ENCODE measurements at places on chromosomes 12 and 14.

DNA sequence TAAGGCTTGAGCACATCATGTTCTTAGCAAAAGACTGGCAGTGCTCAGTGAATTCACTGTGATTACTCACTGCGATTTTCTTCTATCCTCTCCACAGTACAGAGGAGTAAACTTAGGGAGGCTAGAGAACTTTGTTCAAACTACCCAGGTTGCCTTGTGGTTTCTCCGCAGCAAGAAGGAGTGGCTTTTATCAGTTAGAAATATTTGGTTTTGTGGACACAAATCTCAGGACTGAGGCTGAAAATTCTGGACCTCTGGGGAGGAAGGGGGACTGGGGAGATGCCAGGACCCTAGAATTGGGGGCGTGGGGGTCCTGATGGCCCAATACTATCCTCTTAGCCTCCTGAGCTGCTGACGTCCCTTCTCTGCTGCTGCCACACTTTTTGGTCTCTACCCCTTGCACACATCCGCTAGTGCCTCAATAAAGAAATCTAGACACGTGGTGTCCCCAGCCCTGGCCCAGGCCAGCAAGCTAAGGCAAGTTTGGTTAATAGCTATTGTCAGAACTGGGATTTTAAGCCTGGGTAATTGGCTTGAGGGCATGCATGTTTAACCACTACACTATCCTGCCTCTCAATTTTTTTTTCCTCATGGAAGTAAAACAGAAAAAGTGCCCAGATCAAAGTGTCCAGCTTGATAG, 842 bp downstream of the OAS2 start:
- DNase-seq = no peak

- DNase-seq = no peak
Measured at GRCh38 chr12:69083689-69084088, 150.7 kb upstream of the CPM start.

DNA sequence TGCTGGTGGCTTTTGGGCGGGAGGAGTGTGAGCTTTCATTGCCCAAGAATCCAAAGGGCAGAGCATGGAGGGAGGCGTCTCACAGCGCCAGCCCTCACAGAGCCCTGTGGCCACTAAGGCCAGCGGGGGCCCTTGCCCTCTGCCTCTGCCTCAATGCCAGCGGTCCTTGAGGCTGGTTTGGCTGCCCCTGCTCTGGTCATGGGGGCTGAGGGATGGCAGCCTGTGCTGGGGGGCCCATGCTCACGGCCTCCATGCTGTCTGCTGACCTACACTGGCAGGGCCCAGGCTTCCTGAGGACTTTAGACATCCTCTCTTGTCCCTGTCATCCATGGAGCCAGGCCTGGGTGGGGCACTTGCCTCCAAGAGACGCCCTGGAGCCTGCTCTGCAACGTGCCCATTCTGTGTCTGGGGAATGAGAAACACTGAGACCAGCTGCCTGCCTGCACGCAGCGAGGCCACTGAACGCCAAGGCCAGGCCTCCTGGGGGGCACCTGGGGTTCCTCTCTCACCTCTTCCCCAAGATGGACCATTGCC, 143.4 kb downstream of the KIF26A start:
- peak; percentile 26 for DNase-seq

DNA sequence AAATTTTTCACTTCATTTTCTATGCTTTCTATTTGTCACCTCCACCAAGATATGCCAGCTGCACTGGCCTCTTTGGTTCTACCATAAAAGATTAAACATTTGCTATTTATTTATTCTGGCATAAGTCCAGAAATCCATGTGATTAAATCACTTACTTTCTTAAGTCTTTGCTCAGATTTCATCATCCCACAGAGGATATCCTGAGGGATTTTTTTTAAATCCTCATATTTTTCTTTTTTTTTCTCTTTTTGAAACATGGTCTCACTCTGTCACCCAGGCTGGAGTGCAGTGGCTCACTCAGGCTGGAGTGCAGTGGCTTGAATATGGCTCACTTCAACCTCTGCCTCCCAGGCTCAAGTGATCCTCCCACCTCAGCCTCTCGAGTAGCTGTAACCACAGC, 645.4 kb upstream of the ATXN7L3B start:
- DNase-seq = no peak

DNA sequence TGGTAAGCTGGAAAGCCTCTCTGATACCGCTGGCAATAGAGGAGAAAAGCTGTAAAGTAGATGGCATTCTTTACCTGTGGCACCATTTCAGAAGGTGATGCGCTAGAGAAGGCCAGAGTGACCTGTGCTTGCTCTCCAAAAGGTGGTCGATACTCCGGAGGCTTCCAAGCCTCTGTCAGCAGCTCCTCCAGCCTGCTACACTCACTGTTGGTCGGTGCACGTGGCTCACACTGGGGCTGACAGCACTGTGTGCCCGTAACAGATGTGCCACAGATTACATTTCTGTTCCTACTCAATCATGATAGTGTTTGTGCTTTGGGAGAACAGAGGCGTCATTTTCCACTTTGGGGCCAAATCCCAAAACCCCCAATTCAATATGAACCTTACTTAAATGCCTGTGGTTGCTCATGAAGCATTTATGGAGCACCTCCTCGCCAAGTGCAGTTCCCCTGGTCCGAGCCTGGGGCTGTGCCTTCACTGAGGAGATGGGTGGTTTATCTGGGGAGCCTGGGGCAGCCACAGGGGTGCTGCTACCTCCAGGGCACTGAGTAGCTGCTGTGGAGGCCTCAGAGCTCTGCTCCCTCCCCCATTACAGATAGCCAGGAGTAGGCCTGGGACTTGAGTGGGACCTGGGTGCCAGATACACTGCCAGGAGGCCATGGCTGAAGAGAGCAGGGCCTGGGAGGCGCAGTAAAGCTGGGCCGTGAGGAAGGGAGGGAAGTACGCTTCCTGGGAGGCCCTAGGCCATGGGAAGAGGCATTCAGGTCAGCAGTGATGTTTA, 26.8 kb downstream of the CCNK start:
- DNase-seq = no peak
